ENCODE measurements at places on chromosomes 2 and 18. TPM values are rescaled to one million over a fixed set of nuclear protein-coding genes. Genes with fewer than 3 reads are reported as not detected.

The STK39 gene
- 17.1 TPM for polyA plus RNA-seq

The EFR3B gene
- polyA plus RNA-seq: 5.9 TPM

GRCh38 chr2:231522418-231523180, 7.6 kb downstream of the NMUR1 start:
- DNase-seq: no peak

GRCh38 chr2:43622931-43623451, 14.1 kb upstream of the PLEKHH2 start:
- no peak for DNase-seq
